ENCODE measurements at places on chromosomes 7 and 10.

DNA sequence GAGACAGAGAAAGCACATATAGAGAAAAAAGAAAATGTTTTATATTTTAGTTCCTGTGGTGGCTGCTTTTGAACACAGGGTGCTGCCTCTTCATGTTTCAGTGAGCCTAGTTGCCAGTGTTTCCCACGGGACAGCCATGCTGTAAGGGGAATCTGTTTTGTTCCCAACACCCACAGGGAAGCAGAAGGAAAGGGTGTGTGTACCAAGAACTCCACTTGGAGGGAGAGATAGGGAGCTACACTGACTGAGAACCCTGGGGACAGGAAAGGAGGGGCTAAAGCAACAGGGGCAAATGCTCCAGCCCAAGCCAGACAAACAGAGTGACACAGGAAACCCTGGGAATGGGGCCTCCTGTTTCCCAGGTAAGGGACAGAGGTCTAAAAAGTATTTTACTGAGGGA lies 40.2 kb downstream of the FRMPD2 start:
- H3K36me3 ChIP-seq = no peaks in the 10 kb centered on the region
- H3K27ac ChIP-seq = no peak overlapping the region
- DNase-seq = no peak
- no peak overlapping the region for H3K4me3 ChIP-seq

- DNase-seq = no peak
- no peak overlapping the region for H3K27ac ChIP-seq
- no peaks in the 10 kb centered on the region for H3K27me3 ChIP-seq
- H3K4me3 ChIP-seq = no peak overlapping the region
Measured at GRCh38 chr10:11689945-11690736, 52.0 kb upstream of the ECHDC3 start.

- no peak overlapping the region for H3K27ac ChIP-seq
- H3K27me3 ChIP-seq = no peaks in the 10 kb centered on the region
- no peak overlapping the region for H3K4me3 ChIP-seq
- H3K4me1 ChIP-seq = no peaks in the 10 kb centered on the region
Measured at GRCh38 chr7:55342216-55342871, 22.8 kb upstream of the LANCL2 start.

DNA sequence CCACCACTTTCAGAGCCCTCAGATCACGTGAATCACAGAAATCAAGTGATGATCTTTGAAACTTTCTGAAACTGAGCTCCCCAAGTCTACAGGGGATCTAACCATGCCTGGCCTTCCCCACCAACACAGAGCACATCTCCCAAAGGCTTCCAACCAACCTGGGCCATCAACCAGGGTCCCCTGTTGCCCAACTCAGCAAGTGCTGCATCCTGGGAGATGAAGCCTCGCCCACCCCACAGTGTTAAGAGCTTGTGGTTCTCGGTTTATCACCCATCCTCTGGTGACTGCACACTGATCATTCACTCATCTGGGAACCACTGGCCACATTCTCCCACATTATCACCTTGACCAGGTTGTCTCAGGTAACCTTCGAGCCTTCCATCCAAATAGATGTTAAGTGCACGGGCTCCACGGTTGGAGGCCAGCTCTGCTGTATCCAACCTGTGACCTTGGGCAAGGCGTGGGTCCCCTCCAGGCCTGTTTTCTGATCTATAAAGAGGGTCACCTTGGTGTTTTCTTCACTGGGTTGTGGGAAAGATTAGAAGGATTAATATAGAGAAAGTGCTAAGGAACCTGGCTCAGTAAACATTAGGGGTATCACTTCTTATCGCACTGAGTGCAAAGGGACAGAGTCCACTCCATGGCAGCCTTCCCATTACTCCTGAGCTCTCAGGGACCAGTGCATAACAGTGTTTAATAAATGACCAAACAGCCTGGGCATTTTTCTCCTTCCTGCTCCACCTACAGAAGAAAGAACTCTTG lies 3.6 kb downstream of the ZNF488 start:
- no peak overlapping the region for H3K4me3 ChIP-seq
- no peaks in the 10 kb centered on the region for H3K27me3 ChIP-seq
- DNase-seq = peak; percentile 42
- H3K4me1 ChIP-seq = peaks cover 7% of the 10 kb centered on the region
- H3K36me3 ChIP-seq = no peaks in the 10 kb centered on the region

- no peaks in the 10 kb centered on the region for H3K4me1 ChIP-seq
- no peaks in the 10 kb centered on the region for H3K36me3 ChIP-seq
- no peak for DNase-seq
- H3K27ac ChIP-seq = no peak overlapping the region
- no peaks in the 10 kb centered on the region for H3K27me3 ChIP-seq
Measured at GRCh38 chr7:200290-200689, 7.9 kb downstream of the FAM20C start.

- no peak for DNase-seq
- H3K27ac ChIP-seq = peak overlapping the region; percentile 59
- no peaks in the 10 kb centered on the region for H3K36me3 ChIP-seq
Measured at GRCh38 chr10:30437031-30437841, 3.3 kb downstream of the MAP3K8 start.
